ENCODE measurements at places on chromosomes 7 and 10.
A peak's percentile ranks its signal among the peaks of the same experiment; 100 is the strongest.

GRCh38 chr7:786472-787255 lies 45.6 kb upstream of the SUN1 start:
- no peaks in the 10 kb centered on the region for H3K4me1 ChIP-seq
- H3K4me3 ChIP-seq, result no peak overlapping the region
- H3K36me3 ChIP-seq, result peaks cover 34% of the 10 kb centered on the region
- DNase-seq, result peak; percentile 92

- no peak overlapping the region for H3K4me3 ChIP-seq
- DNase-seq, result no peak
- H3K4me1 ChIP-seq, result no peaks in the 10 kb centered on the region
These were observed 373.3 kb upstream of the PRKCQ start for GRCh38 chr10:6953271-6953801.

GRCh38 chr7:8363407-8364015 lies 69.9 kb upstream of the NXPH1 start:
- H3K36me3 ChIP-seq, result no peaks in the 10 kb centered on the region
- no peaks in the 10 kb centered on the region for H3K4me1 ChIP-seq
- H3K27me3 ChIP-seq, result no peaks in the 10 kb centered on the region
- H3K27ac ChIP-seq, result no peak overlapping the region

DNA sequence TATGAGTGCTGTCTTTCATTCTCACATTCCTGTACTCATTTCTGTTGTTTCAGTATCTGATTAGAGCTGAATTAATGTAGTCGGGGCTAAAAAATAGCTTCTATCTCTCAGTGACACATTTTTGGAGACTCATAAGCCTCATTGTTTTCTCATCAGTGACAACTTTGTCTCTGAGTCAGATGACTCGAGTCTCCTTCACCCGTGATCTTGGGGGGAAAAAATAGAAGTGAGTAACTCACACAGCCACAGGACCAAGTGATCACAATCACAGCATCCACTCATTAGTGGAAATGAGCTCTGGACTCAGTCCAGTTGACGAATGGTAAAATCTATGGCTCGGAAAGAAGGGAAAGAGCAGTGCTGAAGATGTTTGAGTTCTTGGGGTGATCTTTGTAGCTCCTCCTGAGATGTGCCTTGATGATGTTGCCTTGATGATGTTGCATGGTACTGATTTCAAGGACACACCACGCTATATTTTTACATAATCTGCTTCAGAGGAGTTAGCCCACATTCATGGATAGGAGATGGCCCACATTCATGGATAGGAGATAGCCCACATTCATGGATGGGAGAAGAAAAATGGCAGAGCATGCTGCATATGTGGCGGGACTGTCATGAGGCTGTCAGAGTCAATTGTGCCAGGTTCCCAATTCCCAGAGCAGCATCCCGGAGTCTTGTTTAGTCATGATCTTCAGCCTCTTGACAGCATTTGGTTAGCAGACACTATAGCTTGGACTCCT lies 214.7 kb downstream of the CELF2 start:
- peaks cover 21% of the 10 kb centered on the region for H3K36me3 ChIP-seq
- no peak overlapping the region for H3K4me3 ChIP-seq
- H3K4me1 ChIP-seq, result peaks cover 7% of the 10 kb centered on the region
- no peak overlapping the region for H3K27ac ChIP-seq
- no peak for DNase-seq
- H3K27me3 ChIP-seq, result no peaks in the 10 kb centered on the region

DNA sequence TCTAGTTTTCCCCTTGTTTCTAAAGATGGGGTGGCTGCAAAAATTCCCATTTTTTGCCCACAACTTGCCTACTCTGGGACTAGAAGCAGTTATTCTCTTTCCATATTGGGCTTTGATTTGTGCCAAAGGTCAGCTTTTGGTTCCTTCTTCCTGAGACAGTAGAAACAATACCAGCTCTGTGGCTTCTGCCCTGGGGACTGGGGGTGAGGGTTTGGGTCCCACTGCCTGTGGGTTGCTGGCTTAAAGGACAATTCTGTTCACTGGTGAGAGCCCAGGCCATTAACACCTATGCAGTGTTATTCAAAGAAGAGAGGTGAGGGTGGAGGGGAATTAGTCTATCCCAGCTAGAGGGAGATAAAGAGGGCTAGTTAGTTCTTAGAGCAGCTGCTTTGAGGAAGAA lies 171.5 kb downstream of the CPEB3 start:
- H3K27ac ChIP-seq, result no peak overlapping the region
- H3K4me1 ChIP-seq, result peaks cover 3% of the 10 kb centered on the region
- no peak overlapping the region for H3K4me3 ChIP-seq
- peaks cover 31% of the 10 kb centered on the region for H3K27me3 ChIP-seq

GRCh38 chr7:76234931-76235441 lies 33.3 kb downstream of the SRRM3 start:
- no peaks in the 10 kb centered on the region for H3K27me3 ChIP-seq
- H3K4me3 ChIP-seq, result peak overlapping the region; percentile 64
- H3K27ac ChIP-seq, result peak overlapping the region; percentile 32
- no peaks in the 10 kb centered on the region for H3K4me1 ChIP-seq
- no peaks in the 10 kb centered on the region for H3K36me3 ChIP-seq

DNA sequence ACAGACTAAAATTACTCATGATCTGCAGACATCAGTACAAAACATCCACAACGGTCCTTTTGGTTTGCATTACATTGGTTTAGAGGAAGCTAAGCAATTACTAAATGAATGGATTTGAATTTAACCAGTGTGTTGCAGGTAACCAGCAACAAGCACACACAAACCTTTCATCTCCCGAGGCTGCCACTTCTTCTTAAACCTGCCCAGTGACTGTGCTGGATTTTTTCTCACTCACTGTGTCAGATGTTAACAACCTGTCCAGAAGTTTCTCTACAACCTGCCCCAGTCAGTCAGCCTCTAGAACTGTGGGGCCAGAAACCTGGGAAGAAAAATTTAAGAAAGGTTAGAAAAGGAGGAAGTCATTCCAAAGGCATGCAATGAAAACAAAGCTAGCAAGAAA lies 2.4 kb upstream of the MEOX2 start:
- H3K4me1 ChIP-seq, result no peaks in the 10 kb centered on the region
- peaks cover 60% of the 10 kb centered on the region for H3K27me3 ChIP-seq
- no peak overlapping the region for H3K4me3 ChIP-seq

DNA sequence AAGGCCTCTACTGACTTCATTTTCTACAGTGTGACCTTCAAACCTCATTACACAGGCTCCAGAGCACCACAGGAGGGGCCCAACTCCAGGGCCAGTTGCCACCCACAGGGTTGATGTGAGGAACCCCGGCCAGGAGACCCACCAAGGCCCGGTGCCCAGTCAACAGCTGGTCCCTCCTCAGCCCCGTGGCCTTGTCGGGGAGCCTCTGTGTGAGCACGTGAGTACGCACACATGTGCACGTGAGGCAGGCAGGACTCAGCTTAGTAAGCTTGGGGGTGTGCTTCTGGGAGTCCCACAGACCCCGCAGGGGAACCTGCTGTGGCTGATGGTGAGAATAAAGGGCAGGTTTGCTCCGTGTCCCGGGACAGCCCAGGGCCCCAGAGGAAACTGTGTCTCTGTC lies 104.5 kb downstream of the VIPR2 start:
- no peak overlapping the region for H3K4me3 ChIP-seq
- no peaks in the 10 kb centered on the region for H3K4me1 ChIP-seq
- DNase-seq, result no peak
- no peak overlapping the region for H3K27ac ChIP-seq

DNA sequence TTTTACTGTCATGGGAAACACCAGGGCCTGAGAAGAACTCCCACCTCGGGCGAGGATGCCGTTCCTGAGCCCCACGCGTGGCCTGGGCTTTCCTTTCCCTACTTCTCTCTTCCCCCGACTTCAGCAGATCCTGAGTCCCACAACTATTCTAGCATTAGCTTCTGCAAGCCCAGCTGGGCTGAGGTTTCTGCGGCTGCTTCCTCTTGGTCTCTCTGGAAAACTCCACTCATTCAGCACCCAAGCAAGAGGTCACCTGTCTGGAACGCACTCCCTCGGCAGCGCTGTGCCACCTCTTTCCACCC lies 761 bp upstream of the DOCK1 start:
- no peaks in the 10 kb centered on the region for H3K27me3 ChIP-seq
- peaks cover 23% of the 10 kb centered on the region for H3K36me3 ChIP-seq
- H3K4me3 ChIP-seq, result peak overlapping the region; percentile 84
- DNase-seq, result no peak

GRCh38 chr10:34758447-34758996 lies 56.6 kb downstream of the PARD3 start:
- no peaks in the 10 kb centered on the region for H3K36me3 ChIP-seq
- H3K4me1 ChIP-seq, result peaks cover 3% of the 10 kb centered on the region
- no peak overlapping the region for H3K4me3 ChIP-seq
- H3K27ac ChIP-seq, result no peak overlapping the region
- H3K27me3 ChIP-seq, result no peaks in the 10 kb centered on the region

Measured in endodermal cell (in vitro differentiated cells).